ENCODE measurements at places on chromosomes 12 and 14.

GRCh38 chr14:55366271-55366670 is 45.4 kb downstream of the ATG14 start:
- DNase-seq: no peak

DNA sequence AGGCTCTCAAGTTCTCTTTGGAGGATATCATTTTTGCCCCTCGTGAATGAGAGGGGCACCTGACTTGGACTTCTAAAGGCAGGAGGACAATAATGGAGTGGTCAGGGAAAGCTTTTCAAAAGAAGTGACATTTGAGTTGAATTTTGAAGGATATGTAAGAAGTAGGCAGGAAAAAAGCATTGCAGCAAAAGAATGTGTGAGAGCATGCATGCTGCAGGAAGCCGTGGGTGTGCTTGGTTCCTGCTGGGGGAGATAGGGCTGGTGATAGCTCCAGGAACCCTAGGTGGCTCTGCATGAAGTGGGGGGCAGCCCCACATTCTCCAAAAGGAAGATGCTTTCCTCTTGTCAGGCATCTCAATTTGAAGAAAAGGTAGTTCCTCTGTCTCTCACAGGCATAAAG is 23.1 kb downstream of the ACVR1B start:
- DNase-seq: no peak

- DNase-seq: no peak
These were observed 52.0 kb downstream of the ARHGAP5 start for GRCh38 chr14:32129124-32129523.

DNA sequence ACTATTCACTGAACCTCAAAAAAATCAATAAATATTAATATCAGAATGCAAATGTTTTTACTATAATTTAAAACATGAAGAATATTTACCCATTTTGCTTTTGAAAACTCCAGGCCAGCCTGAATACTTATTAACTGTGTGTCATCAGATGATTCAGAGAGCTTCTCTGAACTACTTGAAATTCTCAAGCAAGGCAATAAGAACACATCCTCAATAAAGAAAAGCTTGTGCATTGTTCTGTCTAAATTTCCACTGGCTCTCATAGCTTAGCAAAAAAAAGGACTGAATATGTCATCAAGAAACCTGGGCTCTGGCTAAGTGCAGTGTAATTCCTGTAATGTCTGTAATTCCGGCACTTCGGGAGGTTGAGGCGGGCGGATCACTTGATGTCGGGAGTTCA is 194.1 kb downstream of the BTG1 start:
- no peak for DNase-seq
